ENCODE measurements at places on chromosomes 12 and 14. TPM values are rescaled to one million over a fixed set of nuclear protein-coding genes. Genes with fewer than 3 reads are reported as not detected.

DNA sequence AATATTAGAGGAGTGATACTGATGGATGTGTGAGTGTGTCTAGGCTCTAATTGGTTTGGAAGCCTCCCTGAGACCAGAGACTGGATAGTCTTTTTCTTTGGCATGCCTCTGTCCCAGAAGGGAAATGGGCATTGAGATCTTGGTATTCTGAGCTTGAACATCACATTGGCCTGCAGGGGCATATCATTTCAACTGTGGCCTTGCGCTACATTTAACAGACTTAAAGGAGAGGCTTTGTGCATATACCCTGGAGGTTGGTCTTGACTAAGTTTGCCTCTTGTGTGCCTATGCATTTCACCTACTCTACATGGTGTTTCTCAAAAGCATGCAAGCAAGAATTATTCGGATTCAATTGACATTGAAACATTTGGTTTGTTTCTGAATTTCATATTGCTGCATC is 185.4 kb downstream of the TMTC2 start:
- no peak for DNase-seq
- no peak overlapping the region for H3K4me3 ChIP-seq

DNA sequence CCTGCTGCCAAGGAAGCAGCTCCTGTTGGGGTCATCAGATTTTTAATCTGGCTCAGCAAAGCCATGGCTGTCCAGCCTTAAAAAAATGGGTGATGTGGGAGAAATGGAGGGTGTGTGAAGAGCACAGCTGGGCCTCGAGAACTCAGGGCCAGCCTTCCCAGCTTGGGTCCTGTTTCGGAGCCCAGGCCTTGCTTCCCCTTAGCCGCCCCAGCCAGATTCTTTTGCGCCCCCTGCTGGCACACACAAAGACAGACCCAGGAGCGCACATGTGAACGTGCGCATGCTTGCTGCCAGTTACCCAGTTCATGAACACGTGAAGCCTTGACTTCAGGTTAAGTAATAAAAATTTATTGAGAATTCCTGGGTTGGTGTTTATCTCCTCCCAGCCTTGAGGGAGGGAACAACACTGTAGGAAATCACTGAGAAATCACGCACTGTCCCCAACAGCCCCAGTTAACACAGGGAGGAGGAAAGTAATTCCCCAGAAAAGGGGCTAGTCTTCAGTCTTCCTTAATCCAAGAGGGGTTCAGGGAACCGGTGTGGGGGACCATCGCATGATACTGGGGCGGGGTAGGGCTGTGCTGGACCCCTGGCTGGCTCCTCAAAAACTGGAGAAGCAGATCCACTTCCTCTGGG is 5.3 kb downstream of the PHB2 start:
- no peaks in the 10 kb centered on the region for H3K27me3 ChIP-seq
- peak overlapping the region; percentile 85 for H3K27ac ChIP-seq
- peaks cover 68% of the 10 kb centered on the region for H3K4me1 ChIP-seq

DNA sequence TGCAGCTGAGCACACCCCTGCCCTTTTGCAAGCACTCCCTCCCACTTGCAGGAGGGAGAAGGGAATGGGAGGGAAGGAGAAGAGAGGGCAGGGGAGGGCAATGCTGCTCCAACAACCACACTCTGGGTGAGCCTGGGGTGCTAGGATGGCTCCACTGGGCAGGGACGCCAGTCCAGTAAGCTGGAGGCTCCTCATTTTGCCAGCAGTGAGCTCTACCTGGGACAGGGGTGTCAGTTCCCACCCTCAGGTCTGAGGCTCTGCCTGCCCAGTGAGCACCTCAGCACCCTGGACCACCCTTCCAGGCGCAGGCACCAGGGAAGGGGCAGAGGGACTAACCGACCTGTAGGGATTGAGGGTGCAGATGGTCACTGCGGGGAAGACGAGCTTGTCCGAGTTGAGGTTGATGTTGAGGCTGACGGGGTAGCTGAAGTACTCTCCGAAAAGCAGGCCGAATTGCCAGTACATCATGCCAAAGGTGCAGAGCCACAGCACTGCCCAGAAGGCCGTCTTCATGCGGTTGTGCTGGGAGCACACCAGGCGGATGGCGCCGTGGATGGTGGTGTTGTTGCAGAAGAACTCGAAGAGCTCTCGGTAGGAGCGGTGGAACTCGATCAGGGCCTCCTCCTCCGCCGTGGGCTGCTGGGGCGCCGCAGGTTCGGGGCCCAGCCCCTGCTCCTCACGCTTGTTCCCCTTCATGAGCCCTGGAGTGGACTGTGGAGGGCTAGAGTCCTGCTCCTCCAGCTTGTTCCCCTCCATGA is 1.2 kb downstream of the SCNN1A start:
- H3K27ac ChIP-seq: no peak overlapping the region
- no peaks in the 10 kb centered on the region for H3K36me3 ChIP-seq
- H3K27me3 ChIP-seq: no peaks in the 10 kb centered on the region
- no peak overlapping the region for H3K4me3 ChIP-seq

DNA sequence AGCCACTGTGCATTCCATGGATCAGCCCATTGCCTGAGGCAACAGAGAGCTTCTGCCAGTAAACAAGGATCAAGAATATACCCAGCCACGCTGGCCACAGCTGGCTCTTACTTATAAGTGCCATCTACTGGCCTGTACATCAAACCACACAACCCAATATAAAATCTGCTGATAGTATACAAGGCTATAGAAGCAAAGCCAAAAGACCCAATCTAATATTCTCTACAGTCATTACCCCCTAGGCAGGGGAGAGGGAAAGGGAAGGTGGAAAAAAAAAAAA is 4.4 kb upstream of the FAM186B start:
- no peak for DNase-seq
- H3K27ac ChIP-seq: no peak overlapping the region
- no peak overlapping the region for H3K4me3 ChIP-seq
- peaks cover 19% of the 10 kb centered on the region for H3K27me3 ChIP-seq

DNA sequence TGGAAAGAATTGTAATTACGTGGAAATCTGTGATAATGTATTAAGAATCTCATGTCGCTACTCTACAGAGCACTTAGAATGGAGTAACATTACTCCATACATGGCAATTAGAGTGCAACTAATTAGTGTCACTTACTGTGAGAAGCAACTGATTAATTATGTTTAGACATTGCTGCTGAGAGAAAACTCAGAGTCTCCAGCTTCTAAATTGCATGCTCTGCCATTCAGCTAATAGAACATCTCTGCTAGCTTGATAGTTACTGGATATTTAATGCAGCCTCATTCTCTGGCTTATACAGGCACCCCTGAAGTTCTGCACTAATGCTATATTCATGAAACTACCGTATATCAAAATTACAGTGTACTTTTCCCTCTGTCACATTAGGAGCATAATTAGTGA is 338.4 kb downstream of the ADAMTS20 start:
- H3K4me1 ChIP-seq: peaks cover 9% of the 10 kb centered on the region
- DNase-seq: no peak
- H3K4me3 ChIP-seq: no peak overlapping the region
- no peaks in the 10 kb centered on the region for H3K36me3 ChIP-seq

DNA sequence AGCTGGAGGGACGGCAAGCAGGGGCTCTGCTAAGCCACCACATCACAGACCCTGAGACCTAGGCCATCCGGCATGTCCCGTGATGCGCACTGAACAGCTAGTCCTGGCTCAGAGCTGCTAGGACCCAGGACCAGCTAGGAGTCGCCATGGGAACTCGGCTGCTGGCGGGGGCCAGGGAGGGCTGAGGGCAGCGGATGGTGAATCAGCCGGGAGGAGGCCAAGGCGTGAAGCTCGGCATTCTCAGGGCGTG is 5.1 kb downstream of the AHNAK2 start:
- H3K27ac ChIP-seq: no peak overlapping the region
- H3K36me3 ChIP-seq: peaks cover 2% of the 10 kb centered on the region
- peaks cover 11% of the 10 kb centered on the region for H3K27me3 ChIP-seq
- peaks cover 11% of the 10 kb centered on the region for H3K4me1 ChIP-seq
- no peak overlapping the region for H3K4me3 ChIP-seq

GRCh38 chr14:36662258-36662542 is 540 bp downstream of the PAX9 start:
- peak overlapping the region; percentile 13 for H3K4me3 ChIP-seq
- peak overlapping the region; percentile 54 for H3K27ac ChIP-seq
- H3K36me3 ChIP-seq: peaks cover 14% of the 10 kb centered on the region
- H3K27me3 ChIP-seq: peaks cover 91% of the 10 kb centered on the region

DNA sequence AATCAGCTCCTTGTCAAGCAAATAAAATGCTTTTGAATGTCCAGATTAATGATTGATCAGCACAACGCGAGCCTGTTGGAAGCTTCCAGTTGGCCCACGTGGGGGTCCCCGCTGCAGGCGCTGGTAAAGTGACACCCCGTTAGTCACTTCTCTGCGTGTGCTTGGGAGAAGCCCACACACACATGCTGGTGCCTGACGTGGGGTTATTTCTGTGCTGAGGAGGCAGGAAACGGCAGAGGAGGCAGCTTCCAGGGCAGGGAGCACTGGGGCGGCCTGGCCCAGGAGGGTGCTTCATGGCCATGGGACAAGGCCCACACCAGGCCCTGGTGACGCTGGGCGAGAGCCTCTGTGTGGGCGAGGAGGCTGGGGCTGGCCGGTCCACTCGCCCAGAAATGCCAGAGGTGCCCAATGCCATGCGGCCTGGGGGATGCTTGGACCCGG is 101.5 kb downstream of the KIF26A start:
- no peak overlapping the region for H3K4me3 ChIP-seq
- H3K4me1 ChIP-seq: no peaks in the 10 kb centered on the region
- no peak for DNase-seq
- H3K27me3 ChIP-seq: no peaks in the 10 kb centered on the region
- peaks cover 2% of the 10 kb centered on the region for H3K36me3 ChIP-seq

- peaks cover 25% of the 10 kb centered on the region for H3K36me3 ChIP-seq
- no peak overlapping the region for H3K4me3 ChIP-seq
- DNase-seq: peak; percentile 65
- H3K27ac ChIP-seq: no peak overlapping the region
- peaks cover 8% of the 10 kb centered on the region for H3K4me1 ChIP-seq
Observed at GRCh38 chr12:69570545-69571399, 14.5 kb upstream of the CCT2 start.

- H3K36me3 ChIP-seq: no peaks in the 10 kb centered on the region
- no peak overlapping the region for H3K4me3 ChIP-seq
- no peak for DNase-seq
- no peak overlapping the region for H3K27ac ChIP-seq
Observed at GRCh38 chr14:77004711-77005460, 23.6 kb downstream of the IRF2BPL start.

DNA sequence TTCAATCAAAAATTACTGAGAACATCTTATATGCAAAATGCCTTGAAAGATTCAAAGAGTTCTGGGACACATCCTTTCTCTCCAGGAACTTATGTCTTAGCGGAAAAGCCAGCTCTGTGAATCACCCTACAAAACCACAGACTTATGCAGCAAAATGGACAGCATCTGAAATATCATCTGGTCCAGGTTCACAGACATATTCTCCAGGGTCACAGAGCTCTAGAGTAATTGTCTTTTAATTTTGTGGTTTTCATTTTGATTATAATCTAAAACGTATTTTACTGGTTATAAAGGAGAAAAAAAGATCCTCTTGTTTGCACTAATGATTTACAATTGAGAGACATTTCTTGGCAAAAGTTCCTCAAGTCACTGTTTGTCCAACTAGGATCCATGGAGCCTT is 246.2 kb downstream of the MSRB3 start:
- DNase-seq: no peak
- no peak overlapping the region for H3K27ac ChIP-seq
- no peak overlapping the region for H3K4me3 ChIP-seq
- no peaks in the 10 kb centered on the region for H3K27me3 ChIP-seq

- peaks cover 2% of the 10 kb centered on the region for H3K36me3 ChIP-seq
- no peak for DNase-seq
- no peaks in the 10 kb centered on the region for H3K27me3 ChIP-seq
- peaks cover 51% of the 10 kb centered on the region for H3K4me1 ChIP-seq
- H3K4me3 ChIP-seq: no peak overlapping the region
- H3K27ac ChIP-seq: no peak overlapping the region
Observed at GRCh38 chr12:123078120-123078465, 72.8 kb downstream of the PITPNM2 start.

DNA sequence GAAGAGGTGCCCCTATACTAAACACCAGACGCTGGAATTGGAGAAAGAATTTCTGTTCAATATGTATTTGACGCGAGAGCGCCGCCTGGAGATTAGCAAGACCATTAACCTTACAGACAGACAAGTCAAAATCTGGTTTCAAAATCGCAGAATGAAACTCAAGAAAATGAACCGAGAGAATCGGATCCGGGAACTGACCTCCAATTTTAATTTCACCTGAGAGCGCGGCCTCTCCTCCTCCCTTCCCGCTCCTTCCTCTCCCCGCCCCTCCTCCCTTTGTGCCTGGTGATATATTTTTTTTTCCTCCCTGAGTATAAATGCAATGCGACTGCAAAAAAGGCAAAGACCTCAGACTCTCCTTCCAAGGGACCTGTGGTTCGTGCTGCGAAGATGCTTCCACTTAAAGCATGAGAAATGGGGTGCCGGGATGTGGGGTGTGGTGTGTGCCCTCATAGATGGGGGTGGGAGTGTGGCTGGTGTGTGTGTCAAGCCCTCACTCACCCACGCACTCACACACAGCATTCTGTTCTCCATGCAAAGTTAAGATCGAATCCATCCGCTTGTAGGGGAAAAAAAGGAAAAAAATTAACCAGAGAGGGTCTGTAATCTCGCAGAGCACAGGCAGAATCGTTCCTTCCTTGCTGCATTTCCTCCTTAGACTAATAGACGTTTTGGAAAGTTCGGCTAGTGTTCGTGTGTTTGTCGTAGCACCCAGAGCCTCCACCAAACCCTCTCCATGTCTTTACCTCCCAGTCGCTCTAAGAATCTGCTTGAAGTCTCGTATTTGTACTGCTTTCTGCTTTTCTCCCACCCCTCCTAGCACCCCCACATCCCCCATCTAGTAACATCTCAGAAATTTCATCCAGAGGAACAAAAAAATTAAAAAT is 4.5 kb downstream of the HOXC10 start:
- peaks cover 39% of the 10 kb centered on the region for H3K4me1 ChIP-seq
- H3K36me3 ChIP-seq: no peaks in the 10 kb centered on the region
- H3K27me3 ChIP-seq: peaks cover 99% of the 10 kb centered on the region
- H3K27ac ChIP-seq: no peak overlapping the region
- DNase-seq: peak; percentile 54

- H3K36me3 ChIP-seq: no peaks in the 10 kb centered on the region
- no peak overlapping the region for H3K27ac ChIP-seq
- DNase-seq: no peak
- no peak overlapping the region for H3K4me3 ChIP-seq
- peaks cover 1% of the 10 kb centered on the region for H3K27me3 ChIP-seq
Observed at GRCh38 chr12:21568115-21568514, 36.5 kb downstream of the GYS2 start.

Gene XRCC3
- 37.4 TPM for total RNA-seq

Gene WNT1
- 0.29 TPM for total RNA-seq

Gene CLMN
- 0.42 TPM for total RNA-seq

Gene KRT6C
- total RNA-seq: not detected

Gene BCL11B
- total RNA-seq: 116 TPM

Data from activated CD4-positive, alpha-beta T cell treated with anti-CD3 and anti-CD28 coated beads, Interleukin-2, amount 10 ng/mL, durations not matched to agents 7 days and 5 days (primary cell).